ENCODE measurements at places on chromosomes 2 and 18.

GRCh38 chr2:160522951-160523710 is 29.5 kb upstream of the RBMS1 start:
- H3K36me3 ChIP-seq = no peaks in the 10 kb centered on the region
- H3K4me1 ChIP-seq = no peaks in the 10 kb centered on the region
- DNase-seq = no peak
- no peaks in the 10 kb centered on the region for H3K27me3 ChIP-seq

DNA sequence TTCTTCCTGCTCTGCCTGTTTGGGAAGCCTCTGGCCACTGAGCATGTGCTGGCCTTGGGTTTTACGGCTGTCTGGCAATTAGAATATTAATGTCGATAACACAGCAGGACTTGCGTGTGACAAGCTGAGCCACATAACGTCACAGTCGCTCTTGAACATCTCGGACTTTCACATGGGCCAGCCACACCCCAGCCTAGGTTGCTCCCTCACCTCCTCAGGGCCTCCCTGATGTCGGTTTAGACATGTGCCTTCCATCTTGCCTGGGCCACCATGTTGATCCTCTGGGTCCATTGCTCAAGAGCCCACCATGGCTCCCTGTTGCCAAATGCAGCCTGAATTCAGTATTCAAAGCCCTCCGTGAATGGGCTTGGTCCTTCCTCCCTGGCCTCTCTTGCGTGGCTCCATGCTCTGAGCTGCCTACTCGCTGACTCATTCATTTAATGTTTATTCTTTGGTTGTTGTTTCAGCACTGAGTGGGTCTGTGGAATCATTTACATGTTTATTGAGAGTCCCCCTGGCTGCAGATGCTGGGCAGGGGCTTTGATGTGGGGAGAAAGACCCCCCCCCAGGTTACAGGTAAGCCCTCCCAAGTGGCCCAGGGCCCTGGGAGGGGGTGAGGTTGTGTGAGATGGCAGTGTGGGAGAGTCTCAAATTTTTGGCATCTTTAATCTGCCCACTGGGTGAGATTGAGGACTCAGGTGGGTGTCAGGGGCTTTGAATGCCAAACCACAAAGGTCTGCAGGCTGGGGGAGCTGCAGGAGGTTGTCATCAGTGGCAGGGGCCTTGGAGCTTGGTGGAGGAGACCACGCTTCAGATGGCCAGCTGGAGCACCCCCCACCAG is 62.0 kb downstream of the ODC1 start:
- H3K4me3 ChIP-seq = no peak overlapping the region
- H3K27ac ChIP-seq = no peak overlapping the region
- no peaks in the 10 kb centered on the region for H3K36me3 ChIP-seq

DNA sequence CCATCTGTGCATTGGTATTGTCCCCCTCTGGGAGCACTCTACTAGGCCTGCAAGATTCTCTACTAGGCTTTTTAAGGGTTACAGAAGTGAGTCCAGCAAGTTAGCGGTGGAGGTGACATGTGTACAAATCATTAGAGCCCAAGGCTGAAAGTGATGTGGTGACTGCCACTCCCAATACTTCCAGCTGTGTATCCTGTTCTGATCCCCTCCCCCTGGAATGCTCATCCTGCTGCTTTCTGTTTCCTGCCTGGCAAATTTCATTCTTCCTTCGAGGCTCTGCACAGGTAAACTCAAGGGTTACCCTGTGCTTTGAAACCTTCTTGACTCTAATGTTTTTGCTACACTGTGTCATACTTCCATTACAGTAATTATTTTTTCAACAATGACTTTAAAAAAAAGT is 258.5 kb upstream of the REV1 start:
- H3K27ac ChIP-seq = no peak overlapping the region
- H3K36me3 ChIP-seq = no peaks in the 10 kb centered on the region
- no peak for DNase-seq
- H3K4me3 ChIP-seq = no peak overlapping the region
- H3K27me3 ChIP-seq = no peaks in the 10 kb centered on the region

DNA sequence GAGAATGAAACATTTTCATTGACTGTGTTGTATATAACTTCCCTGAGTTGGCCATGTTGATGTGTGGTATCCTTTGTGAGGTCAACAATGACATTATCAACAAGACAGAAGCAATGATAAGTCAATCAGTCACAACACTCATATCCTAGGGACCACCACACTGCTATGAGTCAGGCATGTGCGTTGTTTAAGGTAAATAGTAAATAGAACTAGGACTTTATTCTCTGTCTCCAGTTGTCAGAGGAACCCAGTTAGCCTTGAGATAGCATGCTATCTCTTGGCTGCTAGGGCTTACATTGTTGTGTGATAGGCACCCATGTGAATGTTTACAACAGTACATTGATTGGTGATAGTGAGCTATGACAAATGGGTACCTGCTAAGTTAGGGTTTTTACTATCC is 37.3 kb downstream of the GPD2 start:
- no peak overlapping the region for H3K27ac ChIP-seq
- no peaks in the 10 kb centered on the region for H3K27me3 ChIP-seq
- H3K4me1 ChIP-seq = no peaks in the 10 kb centered on the region
- DNase-seq = no peak
- no peak overlapping the region for H3K4me3 ChIP-seq

DNA sequence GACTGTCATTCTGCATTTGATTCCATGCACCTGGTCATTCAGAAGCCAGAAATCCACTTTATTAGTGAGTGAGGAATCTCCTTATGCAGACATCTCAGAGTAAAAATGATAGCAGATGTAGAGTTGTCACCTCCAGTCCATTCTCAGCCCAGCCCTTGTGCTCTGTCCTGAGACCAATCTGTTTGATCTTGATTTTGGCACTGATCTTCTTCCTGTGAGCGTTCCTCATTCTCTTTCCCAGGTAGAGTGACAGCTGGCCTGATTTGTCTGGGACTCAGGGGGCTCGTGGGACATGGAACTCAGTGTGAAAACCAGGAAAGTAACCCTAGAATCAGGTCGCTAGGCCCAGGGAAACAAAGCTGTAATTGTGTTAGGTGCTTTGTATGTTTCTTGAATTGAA is 8.9 kb downstream of the ARHGAP25 start:
- H3K27me3 ChIP-seq = no peaks in the 10 kb centered on the region
- H3K27ac ChIP-seq = no peak overlapping the region
- DNase-seq = no peak

- peaks cover 13% of the 10 kb centered on the region for H3K4me1 ChIP-seq
- no peak overlapping the region for H3K4me3 ChIP-seq
- H3K36me3 ChIP-seq = no peaks in the 10 kb centered on the region
- no peaks in the 10 kb centered on the region for H3K27me3 ChIP-seq
Measured at GRCh38 chr2:85681372-85681763, 12.8 kb upstream of the GNLY start.

DNA sequence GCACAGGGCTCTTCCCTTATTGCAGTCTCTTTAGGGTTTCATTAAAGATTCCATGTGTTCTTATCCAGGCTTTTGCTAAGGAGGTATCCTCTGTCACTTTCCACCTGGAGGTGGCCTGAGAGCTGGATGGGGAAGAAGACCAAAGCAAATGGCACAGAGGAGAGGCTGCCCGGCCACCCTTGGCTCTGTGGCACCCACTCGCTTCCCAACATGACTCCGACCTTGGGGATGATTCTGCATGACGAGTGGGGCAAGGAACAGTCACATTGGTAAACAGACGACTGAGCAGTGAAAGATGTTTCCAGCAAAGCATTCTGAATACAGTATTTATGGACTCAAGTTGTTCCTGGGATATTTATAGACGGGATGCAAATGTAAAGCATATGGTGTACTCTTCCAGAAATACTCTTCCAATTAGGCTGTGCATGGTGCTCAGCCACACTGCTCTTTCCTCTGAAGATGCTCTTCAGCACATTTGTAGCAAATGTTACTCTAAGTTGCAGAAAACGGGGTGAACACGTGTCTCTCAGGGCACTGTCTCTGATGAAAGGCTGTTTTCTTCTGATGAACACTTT is 377.1 kb upstream of the HS6ST1 start:
- no peaks in the 10 kb centered on the region for H3K36me3 ChIP-seq
- peaks cover 6% of the 10 kb centered on the region for H3K4me1 ChIP-seq
- no peak overlapping the region for H3K27ac ChIP-seq
- DNase-seq = no peak
- H3K27me3 ChIP-seq = no peaks in the 10 kb centered on the region
- no peak overlapping the region for H3K4me3 ChIP-seq

DNA sequence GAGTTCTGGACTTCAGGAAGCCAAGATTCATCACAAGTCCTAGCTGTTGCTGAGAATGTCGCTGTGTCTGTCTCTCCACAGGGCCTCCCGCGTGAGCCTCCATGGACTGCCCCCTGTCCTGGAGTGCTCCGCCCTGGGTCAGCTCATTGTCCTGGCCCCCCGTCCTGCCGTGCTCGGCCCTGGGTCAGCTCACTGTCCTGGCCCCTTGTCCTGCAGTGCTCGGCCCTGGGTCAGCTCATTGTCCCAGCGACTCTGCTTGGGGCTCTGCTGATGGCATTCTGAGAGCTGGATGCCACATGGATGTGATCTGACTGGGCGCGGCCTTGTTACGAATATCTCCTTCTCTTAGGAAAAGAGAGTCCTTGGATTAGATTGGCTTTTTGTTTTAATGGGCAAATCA is 78.5 kb downstream of the EIPR1 start:
- no peaks in the 10 kb centered on the region for H3K27me3 ChIP-seq
- DNase-seq = no peak

DNA sequence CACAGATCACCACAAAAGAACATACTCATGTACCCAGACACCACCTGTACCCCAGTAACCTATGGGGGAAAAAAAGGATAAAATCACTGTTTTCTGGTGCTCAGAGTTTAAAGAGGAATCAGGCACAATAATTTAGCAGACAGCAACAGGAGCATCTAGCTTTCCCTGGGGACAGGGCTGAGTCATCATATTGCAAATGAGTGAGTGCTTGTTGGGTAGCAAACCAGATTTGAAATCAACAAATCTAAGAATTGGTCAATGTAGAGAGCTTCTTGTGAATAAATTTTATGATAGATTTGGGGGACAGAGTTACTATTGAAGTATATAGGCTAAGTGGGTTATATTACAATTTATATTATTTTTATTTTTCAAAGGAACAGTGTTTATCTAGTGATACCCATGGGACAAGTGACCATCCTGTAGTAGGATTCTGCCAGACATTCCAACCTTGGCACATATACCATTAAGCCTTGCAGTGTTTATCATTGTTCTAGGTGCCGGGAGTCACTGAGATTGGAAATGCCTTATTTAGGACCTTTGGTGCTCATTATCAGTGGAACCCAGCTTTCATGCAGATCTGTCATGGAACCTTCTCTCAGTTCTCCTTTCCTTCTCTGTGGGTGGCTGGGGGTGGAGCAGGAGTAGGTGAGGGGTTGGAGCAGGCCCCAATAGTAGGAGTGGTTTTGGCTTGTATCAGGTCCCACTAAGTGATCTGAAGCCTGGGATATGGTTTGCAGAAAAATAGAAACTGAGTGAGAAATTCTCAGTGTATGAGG is 117.2 kb downstream of the CERS6 start:
- H3K27ac ChIP-seq = no peak overlapping the region
- no peak for DNase-seq
- H3K27me3 ChIP-seq = no peaks in the 10 kb centered on the region
- no peak overlapping the region for H3K4me3 ChIP-seq
- H3K36me3 ChIP-seq = no peaks in the 10 kb centered on the region

GRCh38 chr18:47726550-47726949 is 203.9 kb downstream of the SMAD2 start:
- H3K4me1 ChIP-seq = no peaks in the 10 kb centered on the region
- no peak overlapping the region for H3K4me3 ChIP-seq
- no peak overlapping the region for H3K27ac ChIP-seq
- no peaks in the 10 kb centered on the region for H3K36me3 ChIP-seq

DNA sequence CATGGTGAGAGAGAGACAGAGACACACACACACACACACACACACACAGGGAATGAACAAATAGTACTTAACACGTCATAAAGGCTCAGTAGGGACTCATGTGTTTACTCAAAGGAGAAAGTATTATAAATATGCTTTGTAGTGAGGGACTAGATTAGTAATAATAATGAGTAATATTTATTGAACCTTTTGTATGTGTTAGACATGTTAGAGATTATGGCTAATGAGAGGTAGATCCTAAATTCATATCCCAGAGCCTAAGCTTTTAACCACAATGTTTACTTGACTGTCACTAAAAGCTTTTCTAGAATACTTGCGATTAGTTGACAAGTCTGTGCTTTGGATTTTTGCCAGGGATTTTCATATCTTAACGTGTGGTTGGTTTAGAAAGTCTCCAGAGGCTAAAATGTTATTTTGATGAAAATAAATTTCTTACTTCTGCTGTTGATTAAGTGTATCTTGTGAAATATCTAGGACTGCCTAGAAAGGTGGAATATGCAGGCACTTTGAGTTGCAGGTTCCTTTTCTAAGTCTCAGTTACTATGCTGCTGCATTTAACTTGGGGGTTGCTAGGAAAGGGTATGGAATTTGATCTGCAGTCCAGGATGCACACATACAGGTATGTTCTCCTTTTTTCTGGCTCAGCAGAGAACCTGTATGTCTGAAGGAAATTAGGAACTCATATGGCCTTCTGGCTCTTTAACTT is 64.5 kb downstream of the UBR3 start:
- H3K27ac ChIP-seq = no peak overlapping the region
- no peak overlapping the region for H3K4me3 ChIP-seq
- H3K4me1 ChIP-seq = no peaks in the 10 kb centered on the region
- H3K36me3 ChIP-seq = peaks cover 5% of the 10 kb centered on the region
- H3K27me3 ChIP-seq = no peaks in the 10 kb centered on the region
- no peak for DNase-seq

DNA sequence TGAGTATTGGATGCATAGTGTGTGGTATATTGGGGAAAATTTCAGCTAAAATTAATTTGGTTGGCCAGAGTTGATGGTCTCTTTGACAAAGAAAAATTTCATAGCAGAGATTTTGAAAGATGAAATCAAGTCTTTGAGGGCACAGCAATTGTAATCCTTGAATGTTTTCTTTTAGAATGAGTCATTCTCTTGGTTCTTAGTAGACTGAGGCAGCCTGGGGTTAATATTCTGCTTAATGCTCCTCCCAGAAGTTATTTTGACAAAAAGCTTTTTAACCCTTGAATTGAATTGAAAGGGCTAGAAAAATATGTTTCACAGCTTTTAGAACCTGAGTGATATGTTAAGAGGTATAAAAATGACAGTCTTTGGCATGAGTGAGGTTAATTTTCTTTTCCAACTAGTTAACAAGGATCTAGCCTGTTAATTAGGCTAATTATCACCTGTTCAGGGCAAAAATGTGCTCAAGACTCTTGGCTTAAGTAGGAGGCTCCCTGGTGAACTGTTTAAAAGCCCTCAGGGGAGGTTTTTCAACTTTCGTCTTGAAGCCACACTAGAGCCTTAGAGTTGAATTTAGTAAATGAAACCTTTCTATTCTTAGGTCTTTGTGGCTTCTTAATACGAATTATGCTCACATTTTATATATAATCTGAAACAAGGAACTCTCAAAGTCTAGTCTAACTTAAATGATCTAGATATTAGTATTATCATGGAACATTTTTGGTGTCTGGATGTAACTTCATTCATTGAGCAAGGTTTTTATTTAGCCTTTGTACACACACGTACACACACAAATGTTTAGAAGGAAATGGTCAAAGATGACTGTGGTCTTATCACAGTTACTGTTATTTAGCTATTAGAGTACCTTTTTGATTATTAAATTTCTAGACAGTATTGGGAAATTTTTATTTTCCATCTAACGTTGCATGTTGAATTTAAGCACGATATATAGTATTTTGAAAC is 272.5 kb downstream of the ZNF407 start:
- no peaks in the 10 kb centered on the region for H3K4me1 ChIP-seq
- H3K27ac ChIP-seq = no peak overlapping the region
- DNase-seq = no peak
- H3K27me3 ChIP-seq = no peaks in the 10 kb centered on the region
- H3K36me3 ChIP-seq = no peaks in the 10 kb centered on the region

Data from thymus (tissue), 14 donors.